ENCODE measurements at places on chromosomes 12 and 14.

DNA sequence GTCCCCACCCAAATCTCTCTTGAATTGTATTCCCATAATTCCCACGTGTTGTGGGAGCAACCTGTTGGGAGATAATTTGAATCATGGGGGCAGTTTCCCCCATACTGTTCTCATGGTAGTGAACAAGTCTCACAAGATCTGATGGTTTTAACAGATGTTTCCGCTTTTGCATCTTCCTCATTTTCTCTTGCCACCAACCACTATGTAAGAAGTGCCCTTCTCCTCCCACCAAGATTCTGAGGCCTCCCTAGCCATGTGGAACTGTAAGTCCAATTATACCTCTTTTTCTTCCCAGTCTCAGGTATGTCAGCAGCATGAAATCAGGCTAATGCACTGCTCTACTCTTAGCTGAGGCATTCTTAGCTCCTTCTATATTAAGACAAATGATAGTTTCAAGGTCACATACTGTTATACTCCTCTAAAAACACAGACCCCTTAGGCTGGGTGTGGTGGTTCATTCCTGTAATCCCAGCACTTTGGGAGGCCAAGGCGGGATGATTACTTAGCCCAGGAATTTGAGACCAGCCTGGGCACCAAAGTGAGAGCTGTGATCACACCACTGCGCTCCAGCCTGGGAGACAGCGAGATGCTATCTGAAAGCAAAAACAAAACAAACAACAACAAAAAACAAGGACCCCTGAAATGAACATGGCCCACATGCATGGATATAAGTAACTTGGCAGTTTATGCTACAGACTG lies 3.6 kb downstream of the SCAF11 start:
- no peak for DNase-seq

DNA sequence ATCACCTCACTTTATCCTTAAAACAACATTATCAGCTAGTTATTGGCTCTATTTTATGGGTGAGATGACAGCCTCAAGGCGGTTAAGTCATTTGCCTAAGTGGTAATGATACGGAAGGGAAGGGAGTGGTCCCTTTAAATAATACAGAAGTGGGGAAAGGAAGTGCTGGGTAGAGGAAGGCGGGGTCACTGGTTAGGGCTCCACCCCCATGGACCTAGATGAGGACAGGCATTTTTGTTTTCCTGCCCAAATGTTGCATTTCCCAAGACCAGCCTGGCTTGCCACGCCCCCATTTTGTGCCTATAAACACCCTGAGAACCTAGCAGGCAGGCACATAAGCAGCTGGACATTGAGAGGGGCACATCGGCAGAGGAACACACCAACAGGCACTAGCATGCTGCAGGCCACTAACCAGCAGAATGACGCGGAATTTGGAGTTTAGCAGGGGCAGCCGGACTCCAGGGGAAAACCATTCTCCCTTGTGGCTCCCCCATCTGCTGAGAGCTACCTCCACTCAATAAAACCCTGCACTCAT lies 100.9 kb downstream of the EPS8 start:
- no peak for DNase-seq

- no peak for DNase-seq
Measured at GRCh38 chr12:89864411-89864810, 155.8 kb upstream of the ATP2B1 start.

GRCh38 chr12:109687250-109687649 lies 26.4 kb upstream of the FAM222A start:
- no peak for DNase-seq

- DNase-seq = no peak
Measured at GRCh38 chr14:85764822-85765221, 234.9 kb downstream of the FLRT2 start.

DNA sequence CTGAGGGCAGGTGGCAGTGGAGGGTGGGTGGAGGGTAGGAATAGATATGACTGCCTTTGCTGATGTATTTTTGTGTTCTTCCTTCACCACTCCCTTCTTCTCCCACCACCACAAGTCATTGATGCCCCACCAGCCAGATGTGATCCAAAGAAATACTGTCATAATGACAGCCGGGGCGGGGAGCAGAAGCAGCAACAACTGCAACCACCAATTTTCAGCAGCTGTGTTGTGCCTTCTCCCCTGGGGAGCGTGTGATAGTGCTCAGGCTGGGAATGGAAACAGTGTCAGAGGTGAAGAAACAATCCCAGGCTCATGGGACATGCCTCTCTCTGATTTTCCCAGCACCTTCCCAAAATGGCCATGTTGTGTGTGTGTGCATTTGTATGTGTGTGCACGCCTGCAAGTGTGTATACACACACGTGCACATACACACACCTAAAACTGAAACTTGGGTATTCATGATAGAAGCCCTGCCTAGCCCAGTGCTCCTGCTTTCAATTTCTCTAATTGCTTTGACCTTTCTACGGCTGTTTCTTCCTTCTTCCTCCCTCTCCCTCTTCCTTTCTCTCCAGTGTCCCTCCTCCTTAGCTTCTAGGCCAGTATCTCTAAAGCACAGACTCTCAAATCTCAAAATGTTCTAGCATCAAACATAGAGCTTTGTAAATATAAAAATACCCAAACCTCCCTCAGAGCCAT lies 299.2 kb upstream of the FKBP4 start:
- no peak for DNase-seq

DNA sequence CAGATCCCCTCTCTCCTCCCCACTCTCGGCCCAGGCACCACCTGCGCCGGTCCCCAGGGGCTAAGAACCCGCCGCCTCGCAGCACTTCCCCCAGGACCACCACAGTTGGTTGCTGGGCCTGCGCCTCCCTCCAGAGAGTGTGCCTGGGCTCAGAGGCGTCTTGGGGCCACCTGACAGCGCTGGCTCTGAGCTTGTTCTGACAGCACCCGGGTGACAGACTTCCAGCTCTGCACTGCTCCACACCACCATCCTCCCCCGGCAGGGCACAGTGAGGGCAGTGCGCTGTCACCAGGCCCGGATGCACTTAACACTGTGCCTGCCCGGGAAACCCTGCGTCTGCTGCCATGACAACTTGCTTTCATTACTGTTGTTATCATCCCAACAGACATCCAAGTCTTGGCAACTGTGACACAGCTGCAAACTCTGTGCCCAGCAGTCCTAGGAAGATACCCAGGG lies 6.6 kb downstream of the BRF1 start:
- no peak for DNase-seq

DNA sequence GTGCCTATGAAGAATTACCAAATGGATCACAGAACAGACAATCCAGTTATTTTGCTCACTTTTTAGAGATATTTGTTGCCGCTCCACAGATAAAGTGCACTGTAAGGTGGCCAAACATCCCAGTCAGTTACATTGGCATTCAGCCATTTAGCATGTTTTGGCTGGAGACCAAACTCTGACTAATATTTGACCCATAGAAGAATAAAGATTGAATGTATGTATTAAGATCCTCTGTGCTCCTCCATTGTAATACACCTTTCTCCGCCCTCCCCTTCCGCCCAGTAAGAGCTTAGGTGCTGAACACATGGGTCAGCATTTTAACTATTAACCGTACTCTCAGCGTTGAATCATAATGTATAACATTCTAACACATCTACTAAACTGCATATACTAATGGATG lies 163.4 kb downstream of the ANO6 start:
- DNase-seq = no peak

- no peak for DNase-seq
Measured at GRCh38 chr12:16421806-16422205, 74.4 kb downstream of the MGST1 start.

DNA sequence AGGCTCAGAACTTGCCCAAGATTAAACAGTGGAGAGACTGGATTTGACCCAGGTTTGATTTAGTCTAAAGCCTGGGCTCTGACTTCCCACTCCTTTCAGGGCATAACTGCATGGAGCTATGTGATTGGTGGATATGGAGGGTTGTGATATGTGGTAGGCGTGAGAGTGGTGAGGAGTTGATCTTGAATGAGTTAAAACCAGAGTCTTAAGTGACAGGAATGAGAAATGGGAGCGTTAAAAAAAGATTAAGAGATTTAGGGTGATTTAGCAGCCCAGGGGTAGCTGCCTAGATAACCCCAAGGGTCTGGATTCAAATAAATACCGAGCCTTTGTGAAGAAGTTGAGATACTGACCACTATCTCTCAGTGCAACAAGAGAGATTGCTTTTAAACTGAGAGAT lies 8.4 kb downstream of the SYNDIG1L start:
- no peak for DNase-seq

GRCh38 chr12:21946983-21947382 lies 5.8 kb upstream of the ABCC9 start:
- no peak for DNase-seq

DNA sequence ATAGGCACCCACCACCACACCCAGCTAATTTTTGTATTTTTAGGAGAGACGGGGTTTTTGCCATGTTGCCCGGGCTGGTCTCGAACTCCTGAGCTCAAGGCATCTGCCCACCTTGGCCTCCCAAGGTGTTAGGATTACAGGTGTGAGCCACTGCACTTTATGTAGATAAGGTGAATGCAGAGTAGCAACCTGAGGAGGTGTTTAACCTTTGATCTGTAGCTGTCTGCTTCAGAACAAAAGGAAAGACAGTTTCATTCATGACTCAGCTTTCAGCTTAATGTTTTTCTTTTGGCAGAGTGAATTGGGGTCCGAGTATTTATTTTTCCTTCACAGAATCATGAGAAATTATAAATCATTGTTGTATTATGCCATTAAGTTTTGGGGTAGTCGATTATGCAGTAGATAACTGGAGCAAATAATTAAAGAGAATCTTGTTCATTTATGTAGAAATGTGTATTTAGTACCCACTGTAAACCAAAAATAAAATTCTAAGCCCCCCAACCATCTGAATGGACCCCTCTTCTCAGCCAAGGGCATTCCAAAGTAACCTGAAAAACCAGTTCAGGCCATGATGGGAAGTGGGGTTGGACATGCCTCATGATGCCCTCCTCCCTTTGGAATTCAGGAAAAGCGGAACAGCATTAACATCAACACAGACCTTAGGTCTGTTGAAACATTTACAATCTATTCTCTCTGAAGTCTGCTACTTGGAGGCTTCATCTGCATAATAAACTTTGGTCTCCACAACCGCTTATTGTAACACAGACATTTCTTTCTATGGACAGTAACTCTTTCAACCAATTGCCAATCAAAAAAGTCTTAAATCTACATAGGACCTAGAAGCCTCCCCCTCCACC lies 10.7 kb upstream of the STX2 start:
- no peak for DNase-seq

GRCh38 chr12:90925562-90925961 lies 29.4 kb downstream of the CCER1 start:
- no peak for DNase-seq

DNA sequence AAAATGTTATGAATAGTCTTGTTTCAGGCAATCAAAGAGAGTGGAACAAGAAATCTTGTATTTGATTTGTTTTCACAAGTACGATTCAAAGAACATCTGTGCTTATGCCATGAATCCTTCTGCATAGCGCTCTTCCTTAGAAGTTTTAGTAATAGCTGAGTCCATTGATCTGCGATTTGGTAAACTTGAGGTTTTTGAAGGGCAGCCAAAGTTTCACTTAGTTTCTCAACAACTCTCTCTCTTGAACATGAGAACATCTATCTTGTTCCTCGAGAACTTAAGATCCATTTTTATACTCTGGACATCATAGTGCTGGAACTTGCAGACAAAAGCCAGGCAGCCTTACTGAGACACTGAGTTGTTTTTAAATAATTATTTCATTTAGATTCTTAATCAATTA lies 96.2 kb upstream of the USP15 start:
- no peak for DNase-seq

DNA sequence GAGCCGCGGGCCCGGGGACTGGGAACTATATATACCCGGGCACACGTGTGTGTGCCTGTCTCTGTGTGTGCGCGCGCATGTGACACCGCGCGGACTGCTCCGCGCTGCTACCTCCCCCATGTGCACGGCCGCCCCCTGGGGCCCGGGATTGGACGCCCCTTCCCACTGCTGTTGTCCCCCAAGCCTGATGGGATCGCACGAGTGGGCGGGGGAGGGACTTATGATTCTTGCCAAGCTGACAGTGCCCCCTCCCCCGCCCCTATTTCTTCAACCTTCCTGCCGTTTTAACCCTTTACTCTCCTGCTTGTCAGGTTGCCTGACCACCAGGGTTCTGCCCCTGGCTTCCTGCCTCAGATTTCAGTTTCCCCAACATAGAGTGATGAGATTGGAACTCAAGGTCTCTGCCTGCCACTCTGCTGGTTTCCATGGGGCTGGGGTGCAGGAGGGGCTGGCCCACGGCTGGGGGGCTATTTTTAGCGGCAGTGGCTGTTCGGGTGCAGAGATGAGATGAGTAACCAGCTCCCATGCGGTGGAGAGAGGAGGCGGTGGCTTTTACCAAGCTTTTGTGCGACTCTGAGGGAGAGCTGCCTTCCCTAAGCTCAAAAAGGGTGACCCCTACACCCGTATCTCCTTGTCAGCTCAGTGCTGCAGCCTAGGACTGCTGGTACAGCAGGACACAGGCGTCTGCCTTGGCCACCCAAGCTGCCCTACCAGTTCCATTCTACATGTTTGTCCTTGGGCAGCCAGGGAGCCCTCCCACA lies at the start of gene DDN:
DDN (minus strand) TSS at position 5 of the 761 bp plus-strand sequence. CDS start 88 bp downstream, outside the sequence.
- DNase-seq = no peak

DNA sequence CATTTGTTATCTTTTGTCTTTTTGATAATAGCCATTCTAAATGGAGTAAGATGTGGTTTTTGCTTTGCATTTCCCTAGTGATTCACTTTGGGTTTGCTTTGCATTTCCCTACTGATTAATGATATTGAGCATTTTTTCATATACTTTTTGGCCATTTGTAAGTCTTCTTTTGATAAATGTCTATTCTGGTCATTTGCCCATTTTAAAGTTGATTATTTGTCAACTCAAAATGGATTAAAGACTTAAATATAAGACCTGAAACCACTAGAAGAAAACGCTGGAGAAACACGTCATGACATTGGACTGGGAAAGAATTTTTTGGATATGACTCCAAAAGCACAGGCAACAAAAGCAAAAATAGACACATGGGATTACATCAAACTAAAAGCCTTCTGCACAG lies 148.0 kb downstream of the APAF1 start:
- DNase-seq = no peak

All from stimulated activated CD4-positive, alpha-beta T cell treated with anti-CD3 and anti-CD28 coated beads, Interleukin-12 subunit alpha, Interleukin-12 subunit beta, amount 100 ng/mL, for 48 hours (primary cell).